ENCODE measurements at places on chromosomes 2 and 18. TPM values are rescaled to one million over a fixed set of nuclear protein-coding genes. Genes with fewer than 3 reads are reported as not detected.

DNA sequence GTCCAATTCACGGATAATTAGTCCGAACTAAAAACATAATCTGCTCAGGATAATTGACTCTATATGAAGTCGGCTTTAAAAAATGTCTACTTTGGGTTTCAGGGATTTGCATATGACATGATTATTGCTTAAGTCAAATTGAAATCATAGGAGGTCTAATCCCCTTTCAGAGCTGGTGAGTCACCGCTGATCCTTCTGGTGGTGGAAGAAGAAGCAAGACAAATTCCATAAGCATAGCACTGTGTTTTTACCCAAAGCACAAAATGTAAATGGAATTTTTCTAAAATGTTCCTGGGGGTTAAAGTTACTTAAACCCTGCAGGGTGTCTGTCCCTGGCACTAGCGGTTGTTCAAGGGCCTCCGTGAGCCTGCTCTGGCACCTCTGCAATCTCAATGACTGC lies 460.2 kb downstream of the LRATD1 start:
- no peak for DNase-seq

DNA sequence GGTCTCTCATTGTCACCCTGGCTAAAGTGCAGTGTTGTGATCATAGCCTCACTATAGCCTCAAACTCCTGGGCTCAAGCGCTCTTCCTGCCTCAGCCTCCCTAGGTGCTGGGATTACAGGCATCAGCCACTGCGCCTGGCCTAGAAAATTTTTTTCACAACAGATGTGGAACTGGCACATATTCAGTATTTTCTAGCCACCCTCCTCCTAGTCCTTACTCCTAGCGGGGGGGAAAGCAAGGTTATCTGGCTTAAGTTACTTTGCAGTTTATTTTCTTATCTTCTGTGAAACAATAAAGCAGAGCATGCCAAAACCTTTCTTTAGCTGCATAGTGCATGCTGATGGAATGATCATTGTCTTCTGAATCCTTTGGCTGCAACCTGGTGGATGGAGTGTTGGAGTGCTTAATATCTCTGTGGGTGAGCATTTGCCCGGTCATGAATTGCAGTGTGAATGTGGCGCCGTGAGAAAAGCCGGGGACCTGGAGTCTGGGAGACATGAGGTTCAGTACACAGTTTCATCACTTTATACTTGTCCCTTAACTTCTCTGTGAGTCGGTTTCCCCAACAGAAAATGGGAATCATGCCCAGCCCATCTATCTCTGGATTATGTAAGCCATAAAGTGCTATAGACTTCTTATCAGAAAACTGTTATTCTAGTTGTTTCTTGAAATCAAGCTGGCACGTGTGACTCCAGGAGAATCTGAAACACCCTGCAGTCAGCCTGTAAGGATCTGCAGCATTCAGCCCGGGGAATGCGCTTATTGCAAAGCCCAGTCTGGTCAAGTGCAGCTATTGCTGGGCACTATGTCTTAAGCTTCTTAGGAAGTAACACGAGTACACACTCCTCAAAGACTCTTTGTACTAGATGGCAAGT lies 38.2 kb upstream of the MAP3K20 start:
- DNase-seq = no peak

DNA sequence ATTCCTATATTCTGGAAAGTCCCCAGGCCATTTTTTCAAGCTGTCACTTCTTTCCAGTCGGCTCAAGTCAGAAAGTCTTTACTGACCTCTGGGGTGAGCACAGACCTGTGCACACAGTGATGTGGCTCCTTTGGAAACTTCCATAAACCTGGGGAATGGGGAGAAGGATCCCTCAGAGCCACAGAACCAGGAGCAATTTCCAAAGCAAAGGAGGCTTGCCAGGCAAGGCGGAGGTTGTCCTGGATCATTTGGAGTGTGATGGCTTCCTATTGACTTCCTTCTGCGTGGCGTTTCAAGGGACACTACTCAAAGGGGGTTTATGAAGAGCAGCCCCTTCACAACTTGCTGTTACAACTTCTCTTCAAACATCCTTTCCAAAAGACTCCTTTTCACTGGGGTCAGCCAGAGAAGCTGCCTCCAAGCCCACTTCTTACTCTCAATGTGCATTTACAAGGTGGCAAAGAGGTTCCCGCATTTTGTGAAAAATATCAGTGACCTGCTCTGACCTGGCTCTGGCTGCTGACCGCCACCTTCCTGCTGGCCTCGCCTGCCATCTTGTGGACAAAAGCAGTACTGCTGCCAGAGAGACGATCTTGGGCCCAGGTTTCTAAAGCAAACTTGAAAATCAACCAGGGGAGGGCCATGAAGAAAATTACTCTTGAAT lies 18.2 kb upstream of the TMEM247 start:
- peak; percentile 33 for DNase-seq

Gene ITPRIPL1
- total RNA-seq = 4.7 TPM

DNA sequence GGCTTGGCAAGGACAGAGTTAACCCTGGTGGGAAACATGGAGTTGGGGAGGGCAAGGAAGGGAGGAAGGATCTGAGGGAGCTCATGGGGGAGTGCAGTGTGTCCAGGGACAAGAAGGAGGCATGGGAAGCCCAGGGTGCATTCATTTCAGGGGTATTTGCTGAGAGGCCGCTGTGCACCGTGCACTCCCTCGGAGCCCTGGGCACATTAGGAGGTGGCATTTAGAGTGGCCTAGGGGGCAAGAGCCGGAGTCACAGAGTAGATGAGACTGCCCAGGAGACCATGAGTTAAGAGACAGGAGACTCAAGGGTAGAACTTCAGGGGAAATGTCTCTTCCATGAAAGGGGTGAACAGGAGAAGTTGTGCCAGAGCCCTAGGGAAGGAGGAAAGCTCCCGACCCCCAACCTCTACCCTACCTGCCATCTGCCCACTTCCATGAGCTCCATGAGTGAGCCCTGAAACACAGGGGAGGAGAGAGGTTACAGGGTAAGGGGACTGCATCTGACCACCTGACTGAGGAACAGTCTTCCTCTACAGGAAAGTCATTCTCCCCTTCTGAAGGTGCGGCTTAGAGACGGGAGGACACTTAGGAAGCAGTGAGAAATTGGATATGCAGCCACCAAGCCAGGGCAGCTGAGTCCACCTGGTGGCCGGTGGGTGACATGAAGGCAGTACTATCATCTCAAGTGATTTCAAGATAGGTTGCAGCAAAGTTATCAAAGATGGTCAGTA lies 58.5 kb upstream of the COPS8 start:
- DNase-seq = peak; percentile 7

- no peak for DNase-seq
Observed at GRCh38 chr2:64400733-64401528, 53.0 kb upstream of the LGALSL start.

GRCh38 chr2:10911291-10912075 lies at the start of gene KCNF1:
KCNF1 (plus strand) TSS chr2:10911934; CDS start chr2:10912427, 493 bp downstream.
- no peak for DNase-seq

DNA sequence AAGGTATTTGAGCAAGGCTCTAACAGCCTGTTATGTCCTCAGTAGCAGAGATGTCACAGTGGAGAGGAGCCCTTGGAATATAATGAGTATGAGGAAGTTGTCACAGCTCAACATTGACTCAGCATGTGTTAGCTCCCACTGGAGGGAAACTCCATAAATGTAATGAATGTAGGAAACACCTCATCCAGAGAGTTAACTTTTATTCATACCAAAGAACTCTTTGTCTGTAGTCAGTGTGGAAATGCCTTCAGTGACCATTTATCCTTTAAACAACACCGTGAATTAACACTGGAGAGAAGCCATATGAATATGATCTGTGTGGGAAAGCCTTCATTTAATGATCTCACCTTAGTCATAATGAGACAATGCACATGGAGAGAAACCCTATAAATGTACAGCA lies 59.7 kb downstream of the CYP1B1 start:
- no peak for DNase-seq

Gene NEU2
- total RNA-seq = not detected

DNA sequence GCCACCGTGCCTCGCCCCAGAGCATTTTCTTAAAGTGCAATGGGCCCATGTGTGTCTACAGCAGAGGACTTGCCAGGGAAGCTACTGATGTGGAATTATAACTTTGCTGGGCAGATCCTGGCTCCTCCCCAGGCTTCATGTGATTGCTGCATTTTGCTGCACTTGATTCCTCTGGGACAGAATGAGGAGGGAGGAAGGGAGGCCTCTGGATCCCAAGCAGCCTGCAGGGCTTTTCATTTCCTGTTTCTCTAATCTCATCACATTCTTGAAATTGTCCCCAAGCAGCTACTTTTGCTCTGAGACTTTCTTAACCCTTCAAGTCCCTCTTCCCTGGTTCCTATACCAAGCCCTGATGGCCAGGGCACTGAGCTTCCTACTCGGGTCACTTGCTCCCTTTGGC lies 134.4 kb upstream of the SEC11C start:
- DNase-seq = no peak

DNA sequence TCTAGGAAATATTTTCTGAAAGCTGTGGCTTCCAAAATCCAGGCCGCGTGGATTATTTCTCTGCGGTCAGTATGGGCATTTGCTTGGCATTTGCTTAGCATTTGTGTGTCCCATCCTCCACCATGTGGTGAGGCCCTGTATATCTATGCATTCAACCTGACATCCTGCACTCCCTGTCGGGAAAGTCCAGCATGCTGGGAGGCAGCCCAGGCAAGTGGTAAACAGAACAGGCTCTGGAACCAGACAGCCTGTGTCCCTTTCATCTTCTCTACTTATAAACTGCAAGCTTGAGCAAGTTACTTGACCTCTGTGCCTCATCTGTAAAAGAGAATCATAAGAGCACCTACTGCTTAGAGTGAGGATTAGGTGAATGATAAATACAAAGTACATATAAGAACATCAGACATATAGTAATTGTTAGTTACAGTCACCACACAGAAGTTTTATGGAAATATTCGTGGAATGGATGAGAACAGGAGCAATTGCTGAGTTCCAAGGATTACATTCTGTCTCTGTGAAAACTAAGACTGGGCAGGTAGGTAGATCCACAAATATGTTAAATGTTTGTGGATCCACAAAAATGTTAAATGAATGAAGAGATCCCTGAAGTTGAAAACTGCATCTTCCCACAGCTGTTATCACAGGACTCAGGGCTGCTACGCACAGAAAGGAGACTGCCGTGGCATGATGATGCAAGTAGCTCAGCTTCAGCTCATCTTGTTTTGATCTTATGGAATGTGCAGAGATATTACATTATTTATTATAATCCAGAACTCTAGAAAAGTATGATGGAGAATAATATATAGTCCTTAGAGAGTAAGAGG lies 317.0 kb upstream of the MMADHC start:
- DNase-seq = no peak

Gene HSPE1
- total RNA-seq = 55.4 TPM

Gene REG1B
- not detected for total RNA-seq

DNA sequence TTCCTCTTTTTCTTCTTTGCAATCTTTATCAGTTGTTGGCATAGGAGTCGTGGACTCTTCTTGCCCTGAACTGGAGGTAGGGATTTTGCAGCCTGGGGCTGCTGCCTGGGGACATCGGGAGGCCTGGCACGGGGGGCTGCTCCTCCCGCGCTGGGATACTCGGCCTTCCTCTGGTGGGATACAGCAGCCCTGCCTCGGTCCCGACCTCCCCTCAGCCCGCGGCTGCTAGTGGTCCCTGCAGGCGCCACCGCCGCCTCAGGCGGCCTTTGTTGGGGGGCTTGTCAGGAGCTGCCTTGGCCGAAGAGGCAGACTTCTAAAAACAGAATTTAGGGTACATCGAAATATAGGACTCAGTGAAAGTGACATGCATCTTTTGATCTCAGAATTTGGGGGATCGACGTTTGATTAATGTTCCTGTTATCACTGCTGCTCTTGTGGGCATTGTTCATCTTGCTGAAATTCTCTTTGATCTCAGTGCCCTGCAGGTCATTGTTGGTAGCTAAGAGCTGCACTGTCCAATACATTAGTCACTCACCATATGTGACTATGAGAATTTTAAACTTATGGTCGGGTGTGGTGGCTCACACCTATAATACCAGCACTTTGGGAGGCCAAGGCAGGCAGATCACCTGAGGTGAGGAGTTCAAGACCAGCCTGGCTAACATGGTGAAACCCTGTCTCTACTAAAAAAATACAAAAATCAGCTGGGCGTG lies 16.3 kb downstream of the POLR2D start:
- no peak for DNase-seq

Gene NDC80
- total RNA-seq = 3.0 TPM

- no peak for DNase-seq
Observed at GRCh38 chr2:54360055-54360792, 95.9 kb upstream of the SPTBN1 start.

DNA sequence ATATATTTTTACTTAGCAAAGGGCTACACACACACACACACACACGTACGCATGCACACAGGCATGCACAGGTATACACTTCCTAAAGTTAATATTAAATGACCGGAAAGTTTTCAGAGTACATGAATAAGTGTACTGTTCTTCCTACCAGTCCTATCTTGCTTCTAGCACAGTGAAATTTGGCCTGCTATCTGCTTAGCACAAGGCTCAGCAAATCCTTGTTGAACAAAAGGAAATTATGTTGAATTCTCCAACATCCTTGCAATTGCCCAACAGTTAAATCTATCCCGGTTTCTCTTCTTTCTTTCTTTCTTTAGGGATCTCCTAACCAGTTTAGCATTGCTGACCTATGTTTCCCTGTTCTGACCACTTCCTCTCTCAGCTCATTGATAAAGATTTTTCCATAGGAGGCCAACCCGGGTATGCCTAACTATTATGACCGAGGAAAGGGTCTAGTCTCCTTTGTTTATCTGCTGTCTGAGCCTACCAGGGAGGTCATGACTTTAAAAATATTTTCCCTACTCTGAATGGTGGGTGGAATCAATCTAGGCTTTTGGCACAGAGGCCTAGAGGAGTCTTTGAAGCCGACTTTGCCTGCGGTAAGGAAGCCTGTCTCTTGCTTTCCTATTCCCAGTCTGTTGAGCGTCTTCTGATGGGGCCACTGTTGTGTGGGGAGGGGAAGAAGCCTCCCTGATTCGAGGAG lies 400.7 kb downstream of the HRH4 start:
- DNase-seq = no peak

Gene MEP1B
- total RNA-seq = not detected

- DNase-seq = no peak
Observed at GRCh38 chr18:48957136-48957535, 6.4 kb upstream of the SMAD7 start.

DNA sequence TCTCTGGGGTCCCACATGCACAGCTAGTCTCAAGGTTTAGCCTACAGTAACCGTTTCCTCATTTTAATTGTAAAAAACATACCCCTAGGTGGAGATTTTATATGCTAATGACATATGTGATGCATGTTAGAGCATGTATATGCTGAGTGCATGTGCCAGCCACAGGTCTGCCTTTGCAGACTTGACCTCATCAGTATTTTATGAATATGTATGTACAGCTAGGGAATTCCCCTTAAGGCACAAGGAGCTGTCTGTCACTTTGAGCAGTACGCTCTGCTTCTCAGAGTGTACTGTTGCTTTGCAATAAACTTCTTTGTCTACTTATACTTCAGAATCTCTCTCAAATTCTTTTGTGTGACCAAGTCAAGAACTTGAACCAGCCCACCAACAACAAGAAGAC lies 131.2 kb upstream of the ERBB4 start:
- no peak for DNase-seq
